Aorta (tissue), 5 donors: ENCODE measurements at places on chromosomes 12 and 14. TPM values are rescaled to one million over a fixed set of nuclear protein-coding genes. Genes with fewer than 3 reads are reported as not detected.

DNA sequence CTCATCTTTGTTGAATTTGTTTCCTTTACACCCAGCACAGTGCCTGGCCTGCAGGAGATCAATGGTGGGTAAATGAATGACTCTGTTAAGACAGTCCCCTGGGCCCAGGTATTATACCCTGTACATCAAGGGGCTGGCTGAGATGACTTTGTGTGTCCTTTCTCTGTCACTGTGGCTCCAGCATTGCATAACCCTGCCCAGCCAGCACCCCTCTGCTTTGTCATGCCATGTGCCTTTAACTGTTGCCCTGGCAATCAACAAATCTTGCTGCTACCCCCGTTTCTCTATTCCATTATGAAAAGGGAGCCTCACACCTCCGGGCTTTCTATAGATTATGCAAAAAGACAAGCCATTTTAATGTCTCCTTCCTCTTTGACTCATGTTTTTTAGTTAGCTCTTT is 7.6 kb upstream of the FLVCR2 start:
- no peak overlapping the region for H3K27ac ChIP-seq
- H3K4me1 ChIP-seq, result no peaks in the 10 kb centered on the region
- no peak overlapping the region for H3K4me3 ChIP-seq

- H3K36me3 ChIP-seq, result no peaks in the 10 kb centered on the region
- H3K27ac ChIP-seq, result no peak overlapping the region
- no peaks in the 10 kb centered on the region for H3K4me1 ChIP-seq
- no peaks in the 10 kb centered on the region for H3K27me3 ChIP-seq
- DNase-seq, result no peak
These were observed 742.7 kb upstream of the FOXG1 start for GRCh38 chr14:28023853-28024252.

DNA sequence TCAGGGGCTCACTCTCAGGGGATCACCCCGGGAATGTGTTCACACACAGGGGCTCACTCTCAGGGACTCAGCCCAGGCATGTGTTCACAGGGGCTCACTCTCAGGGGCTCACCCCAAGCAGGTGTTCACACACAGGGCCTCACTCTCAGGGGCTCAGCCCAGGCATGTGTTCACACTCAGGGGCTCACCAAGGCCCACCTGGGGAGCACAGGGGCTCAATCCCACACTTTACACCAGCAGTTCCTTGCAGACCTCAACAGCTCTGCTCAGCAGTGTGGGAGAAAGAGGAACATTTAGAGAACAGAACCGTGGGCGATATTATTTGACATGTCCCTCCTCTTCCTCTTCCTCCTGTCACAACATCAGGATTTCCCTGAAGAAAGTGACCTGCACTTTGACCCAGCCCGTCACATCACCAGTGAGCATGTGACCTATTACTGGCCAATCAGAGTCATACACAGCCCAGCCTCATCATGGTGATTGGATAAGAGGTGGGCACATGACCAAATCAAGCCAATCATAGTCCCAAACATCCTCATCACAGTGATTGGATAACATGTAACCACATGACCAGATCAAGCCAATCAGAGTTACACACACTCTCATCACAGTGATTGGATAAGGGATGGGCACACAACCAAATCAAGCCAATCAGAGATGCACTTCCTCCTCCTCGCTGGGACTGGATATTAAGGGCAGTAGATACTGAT is 359.4 kb upstream of the SFSWAP start:
- no peaks in the 10 kb centered on the region for H3K27me3 ChIP-seq
- no peak overlapping the region for H3K4me3 ChIP-seq
- H3K4me1 ChIP-seq, result no peaks in the 10 kb centered on the region
- no peak overlapping the region for H3K27ac ChIP-seq
- no peak for DNase-seq

DNA sequence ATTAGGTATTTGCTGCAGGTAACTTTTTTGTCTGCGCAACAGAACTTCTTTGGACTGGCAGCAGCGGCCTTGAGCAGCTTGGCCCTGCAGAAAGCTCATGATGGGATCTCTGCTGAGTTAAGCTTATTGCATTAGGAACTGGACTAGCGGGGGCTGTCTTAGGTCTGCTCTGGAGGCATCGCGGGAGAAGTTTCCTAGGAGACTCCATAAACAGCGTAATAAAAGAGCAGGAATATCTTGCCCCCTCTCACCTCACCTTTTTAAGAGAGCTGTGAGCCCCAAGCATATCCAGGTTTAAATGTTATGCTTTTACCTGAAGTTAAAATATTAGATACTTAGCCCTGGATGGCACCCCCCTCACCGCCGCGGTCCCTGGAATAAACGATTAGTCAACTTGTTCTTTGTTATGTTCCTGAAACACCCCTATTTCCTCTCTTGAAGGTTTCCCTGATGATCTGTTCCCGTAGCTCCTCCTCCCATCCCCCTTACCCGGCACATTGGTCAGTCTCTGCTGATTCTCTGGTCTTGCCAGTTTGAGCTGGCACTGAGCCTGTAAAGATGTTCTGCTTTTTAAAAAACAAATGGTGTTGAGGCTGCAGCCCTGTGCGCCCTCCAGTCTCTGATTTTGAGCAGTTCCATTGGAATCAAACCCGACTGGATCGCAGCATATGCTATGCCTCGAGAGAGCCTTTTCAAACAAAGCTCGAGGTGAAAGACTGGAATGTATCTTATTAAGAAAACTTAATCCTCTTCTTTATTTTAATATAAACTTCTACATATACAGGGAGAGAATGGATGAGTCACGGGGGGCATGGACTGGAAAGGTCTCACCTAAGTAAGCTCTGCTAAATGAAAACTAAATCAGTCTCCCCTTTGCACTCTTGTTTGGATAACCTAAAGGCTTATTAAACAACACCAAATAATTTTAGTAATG is 1.9 kb downstream of the MLXIP start:
- H3K4me1 ChIP-seq, result no peaks in the 10 kb centered on the region
- peak overlapping the region; percentile 85 for H3K4me3 ChIP-seq
- H3K36me3 ChIP-seq, result no peaks in the 10 kb centered on the region
- H3K27ac ChIP-seq, result peak overlapping the region; percentile 13
- DNase-seq, result peak; percentile 77
- H3K27me3 ChIP-seq, result no peaks in the 10 kb centered on the region

Gene RNU4-1
- 2,225 TPM for total RNA-seq

DNA sequence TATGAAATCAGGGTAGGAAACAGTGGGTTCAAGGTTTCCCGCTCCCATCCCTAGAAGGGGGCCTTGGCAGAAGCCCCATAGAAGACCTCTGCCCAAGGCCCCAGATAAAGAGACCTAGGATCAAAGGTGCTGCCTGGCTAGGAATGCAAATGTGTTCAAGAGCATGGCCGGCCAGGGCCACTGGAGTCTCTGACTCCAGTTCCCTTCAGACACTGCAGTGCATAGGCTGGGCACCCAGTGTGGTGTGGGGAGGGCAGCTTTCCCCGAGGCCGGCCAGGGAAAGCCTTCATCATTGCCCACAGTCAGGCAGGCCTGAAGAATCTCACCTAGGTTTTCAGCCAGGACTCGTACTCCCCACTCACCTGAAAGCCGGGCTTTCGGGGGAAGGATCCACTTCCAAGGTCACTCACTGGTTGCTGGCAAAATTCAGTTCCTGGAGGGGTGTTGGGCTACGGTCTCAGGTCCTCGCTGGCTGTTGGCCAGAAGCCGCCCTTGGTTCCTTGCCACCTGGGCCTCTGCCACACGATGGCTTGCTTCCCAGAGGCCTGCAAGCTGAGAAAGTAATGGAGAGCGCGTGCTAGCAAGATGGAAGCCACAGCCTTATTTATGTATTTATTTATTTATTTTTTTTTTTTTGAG is 9.7 kb upstream of the PEBP1 start:
- peak; percentile 52 for DNase-seq
- no peaks in the 10 kb centered on the region for H3K4me1 ChIP-seq
- H3K4me3 ChIP-seq, result no peak overlapping the region
- no peaks in the 10 kb centered on the region for H3K27me3 ChIP-seq

DNA sequence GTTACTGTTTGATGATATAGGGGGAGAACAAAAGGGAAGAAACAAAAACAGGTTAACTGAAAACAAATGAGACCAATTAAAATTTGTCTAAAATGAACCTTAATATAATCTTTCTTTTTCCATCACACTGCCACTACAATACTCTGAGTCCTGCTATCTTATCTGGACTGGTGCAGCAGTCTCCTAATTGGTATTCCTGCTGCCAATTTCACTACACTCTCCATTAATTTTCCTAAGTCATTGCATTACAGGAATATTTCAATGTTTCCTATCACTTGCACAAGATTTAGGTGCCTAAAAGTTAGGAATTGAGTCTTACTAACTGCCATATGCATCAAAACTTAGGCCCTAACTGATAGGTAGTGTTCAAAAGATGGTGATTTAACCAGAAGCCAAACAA is 884.9 kb upstream of the MGAT4C start:
- H3K27me3 ChIP-seq, result no peaks in the 10 kb centered on the region
- DNase-seq, result no peak
- no peak overlapping the region for H3K27ac ChIP-seq
- H3K4me3 ChIP-seq, result no peak overlapping the region

DNA sequence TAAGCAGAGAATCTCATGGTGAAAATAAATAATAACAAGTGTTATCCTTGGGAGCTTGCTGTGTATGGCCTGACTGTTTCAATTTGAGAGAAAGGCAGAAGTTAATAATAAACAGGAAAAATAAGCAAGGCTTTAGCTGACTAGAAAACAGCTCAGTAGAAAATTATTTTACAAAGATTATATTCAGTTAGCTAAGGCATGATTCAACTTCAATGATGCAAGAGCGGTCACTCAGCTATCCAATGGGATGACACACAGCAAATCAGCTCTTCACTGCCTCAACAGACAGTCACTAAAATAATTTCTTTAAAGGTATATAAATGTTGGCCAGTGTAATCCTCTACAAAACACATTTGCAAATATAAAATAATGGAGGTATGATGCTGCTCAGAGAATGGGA is 18.6 kb downstream of the GSTZ1 start:
- H3K27ac ChIP-seq, result no peak overlapping the region
- DNase-seq, result no peak
- no peaks in the 10 kb centered on the region for H3K36me3 ChIP-seq
- H3K27me3 ChIP-seq, result no peaks in the 10 kb centered on the region
- H3K4me1 ChIP-seq, result no peaks in the 10 kb centered on the region
- no peak overlapping the region for H3K4me3 ChIP-seq

Gene OR11G2
- total RNA-seq, result not detected

GRCh38 chr14:64229489-64229888 is 64.7 kb downstream of the ESR2 start:
- no peaks in the 10 kb centered on the region for H3K27me3 ChIP-seq
- H3K36me3 ChIP-seq, result peaks cover 18% of the 10 kb centered on the region
- DNase-seq, result no peak
- no peak overlapping the region for H3K4me3 ChIP-seq

GRCh38 chr12:29242921-29243431 is 93.9 kb downstream of the FAR2 start:
- no peak overlapping the region for H3K4me3 ChIP-seq
- H3K27me3 ChIP-seq, result no peaks in the 10 kb centered on the region
- no peak overlapping the region for H3K27ac ChIP-seq
- DNase-seq, result peak; percentile 44
- H3K36me3 ChIP-seq, result no peaks in the 10 kb centered on the region
- no peaks in the 10 kb centered on the region for H3K4me1 ChIP-seq

Gene LRTM2
- total RNA-seq, result not detected
